RCC 7860 (cell line): ENCODE measurements at places on chromosomes 2 and 18.

- DNase-seq = no peak
Measured at GRCh38 chr18:44881461-44882162, 200.9 kb downstream of the SETBP1 start.

GRCh38 chr18:49527631-49528327 is 34.1 kb upstream of the LIPG start:
- no peak for DNase-seq

GRCh38 chr2:120620025-120620793 is 115.5 kb upstream of the GLI2 start:
- no peak for DNase-seq

DNA sequence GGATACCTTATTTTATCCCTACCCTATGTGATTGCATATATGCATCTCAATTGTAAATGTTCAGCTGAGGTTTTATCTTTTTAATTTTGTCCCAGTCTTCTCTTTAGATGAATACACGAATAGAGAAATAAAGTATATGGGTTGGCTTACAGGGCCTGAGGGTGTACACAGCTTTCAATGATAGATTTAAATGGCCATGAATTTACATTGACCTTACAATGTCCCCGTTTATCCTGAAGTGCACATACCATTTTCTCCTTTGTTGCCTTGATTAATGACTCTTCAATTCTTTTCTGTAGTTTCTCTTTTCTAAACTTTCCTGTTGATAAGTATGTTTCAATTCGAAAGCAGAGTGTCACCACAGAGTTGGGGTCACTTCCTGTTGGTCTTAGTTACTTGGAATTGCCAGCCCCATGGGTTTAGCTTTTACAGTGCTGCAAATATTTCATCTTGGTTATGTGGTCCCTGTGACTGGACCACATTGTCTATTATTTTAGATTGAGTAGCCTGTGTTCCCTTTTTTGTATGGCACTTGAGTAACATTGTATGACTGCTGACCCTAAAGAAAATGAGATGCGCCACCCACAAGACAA is 1616.3 kb upstream of the ACVR2A start:
- DNase-seq = no peak

GRCh38 chr2:11537951-11538350 is 4.1 kb downstream of the GREB1 start:
- DNase-seq = no peak

- DNase-seq = no peak
Measured at GRCh38 chr2:168775837-168776236, 26.6 kb upstream of the NOSTRIN start.

- no peak for DNase-seq
Measured at GRCh38 chr2:218273908-218274249, 3.6 kb downstream of the PNKD start.

DNA sequence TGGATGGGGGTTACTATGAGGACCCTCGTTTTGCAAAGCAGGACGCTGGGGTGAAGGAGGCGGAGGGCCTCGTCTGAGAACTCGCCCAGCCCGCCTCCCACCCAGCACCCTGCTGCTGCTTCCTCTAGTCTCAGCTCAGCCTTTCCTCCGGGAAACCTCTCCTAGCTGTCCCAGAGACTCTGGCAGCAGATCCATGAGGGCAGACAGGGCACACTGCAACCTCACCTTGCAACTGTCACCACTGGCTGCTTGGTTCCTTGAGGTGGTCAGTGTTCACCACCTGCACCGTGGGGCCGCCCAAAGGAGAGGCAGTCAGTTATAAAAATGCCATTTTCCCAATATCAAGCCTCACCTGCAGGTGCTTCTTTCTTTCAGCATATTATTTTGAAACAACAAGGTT is 45.6 kb downstream of the PARD6G start:
- DNase-seq = no peak

GRCh38 chr18:44392933-44393332 is 287.8 kb upstream of the SETBP1 start:
- no peak for DNase-seq

DNA sequence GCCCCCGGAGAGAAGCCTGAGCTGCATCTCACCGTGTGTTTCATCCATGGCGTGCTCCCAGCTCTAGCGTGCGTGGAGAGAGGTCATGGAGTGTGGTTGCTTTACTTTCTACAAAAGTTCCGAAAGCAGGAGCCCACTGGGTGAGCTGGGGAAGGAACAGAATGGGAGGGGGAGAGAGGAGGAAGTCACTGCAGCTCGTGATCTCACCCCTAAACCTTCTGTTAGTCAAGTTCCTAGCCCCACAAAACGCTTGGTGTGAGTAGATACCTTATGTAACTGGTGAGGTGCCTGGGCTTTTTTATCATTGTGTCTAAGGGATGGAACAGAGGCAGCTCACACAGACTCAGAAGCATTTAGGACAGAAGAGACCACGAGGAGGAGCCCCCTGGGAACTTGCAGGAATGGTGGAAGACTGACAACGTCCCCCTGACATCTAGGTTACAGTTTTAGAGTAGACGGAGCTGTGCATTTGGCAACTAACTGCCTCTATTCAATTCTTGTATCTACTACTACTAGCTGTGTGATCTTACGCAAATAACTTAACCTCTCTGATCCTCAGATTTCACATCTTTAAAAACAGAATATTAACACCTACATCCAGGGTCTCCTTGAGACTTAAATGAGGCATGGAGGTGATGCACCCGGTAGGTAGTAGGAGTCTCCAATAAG is 123.3 kb downstream of the ARL4C start:
- DNase-seq = no peak

- DNase-seq = no peak
Measured at GRCh38 chr2:1277634-1278033, 135.6 kb upstream of the TPO start.

- DNase-seq = no peak
Measured at GRCh38 chr2:148957023-148957422, 81.5 kb upstream of the LYPD6B start.

GRCh38 chr2:183950673-183951072 is 647.7 kb upstream of the ZNF804A start:
- DNase-seq = no peak

- no peak for DNase-seq
Measured at GRCh38 chr2:120547662-120548061, 188.0 kb upstream of the GLI2 start.

GRCh38 chr2:241547781-241548450 is 10.6 kb upstream of the BOK start:
- DNase-seq = no peak

GRCh38 chr2:196108604-196109003 is 40.0 kb upstream of the DNAH7 start:
- no peak for DNase-seq

GRCh38 chr18:41870191-41870590 is 84.8 kb upstream of the PIK3C3 start:
- DNase-seq = no peak

DNA sequence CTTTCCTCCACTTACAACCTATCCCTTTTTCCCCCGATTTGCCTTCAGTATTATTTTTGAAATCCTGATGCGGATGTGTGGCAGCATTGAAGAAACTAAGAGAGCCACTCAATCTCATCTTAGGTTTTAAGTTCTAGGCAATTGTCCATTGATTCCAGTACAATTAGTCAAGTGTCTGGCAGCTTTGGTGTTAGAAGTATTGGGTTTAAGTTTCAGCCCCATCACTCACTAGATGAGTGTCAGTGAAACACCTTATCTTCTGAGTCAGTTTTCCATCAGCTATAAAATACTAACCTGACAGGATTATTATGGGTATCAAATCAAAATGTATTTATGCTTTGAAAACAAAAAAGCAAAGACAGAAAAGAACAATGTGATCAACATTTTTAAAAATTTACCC is 16.8 kb upstream of the CUL3 start:
- DNase-seq = no peak

DNA sequence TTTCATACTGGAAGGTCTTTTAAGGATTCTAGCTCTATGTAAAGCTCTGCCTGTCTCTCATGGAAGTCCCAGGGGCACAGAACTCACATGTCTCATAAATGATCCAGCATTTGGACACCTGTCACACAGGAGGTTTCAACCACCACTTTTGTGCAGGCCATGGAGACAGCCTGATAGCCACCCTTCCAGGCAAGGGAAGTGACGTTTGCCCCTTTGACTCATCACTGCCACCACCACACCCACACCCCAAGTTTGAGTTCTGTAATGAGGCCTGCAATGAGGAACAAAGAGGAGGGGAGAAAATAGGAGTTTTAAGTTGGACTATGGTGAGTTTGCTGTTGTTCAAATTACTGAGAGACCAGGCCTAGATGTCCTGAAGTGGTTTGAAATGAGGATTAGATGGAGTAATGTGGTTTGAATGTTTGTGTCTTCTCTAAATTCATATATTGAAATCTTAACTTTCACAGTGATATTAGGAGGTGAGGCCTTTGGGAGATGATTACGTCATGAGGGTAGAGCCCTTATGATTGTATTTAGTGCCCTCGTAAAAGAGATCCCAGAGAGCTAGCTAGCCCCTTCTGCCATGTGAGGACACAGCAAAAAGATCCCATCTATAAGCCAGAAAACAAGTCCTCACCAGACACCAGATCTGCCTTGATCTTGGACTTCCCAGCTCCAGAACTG is 175.3 kb upstream of the EPHA4 start:
- DNase-seq = no peak

DNA sequence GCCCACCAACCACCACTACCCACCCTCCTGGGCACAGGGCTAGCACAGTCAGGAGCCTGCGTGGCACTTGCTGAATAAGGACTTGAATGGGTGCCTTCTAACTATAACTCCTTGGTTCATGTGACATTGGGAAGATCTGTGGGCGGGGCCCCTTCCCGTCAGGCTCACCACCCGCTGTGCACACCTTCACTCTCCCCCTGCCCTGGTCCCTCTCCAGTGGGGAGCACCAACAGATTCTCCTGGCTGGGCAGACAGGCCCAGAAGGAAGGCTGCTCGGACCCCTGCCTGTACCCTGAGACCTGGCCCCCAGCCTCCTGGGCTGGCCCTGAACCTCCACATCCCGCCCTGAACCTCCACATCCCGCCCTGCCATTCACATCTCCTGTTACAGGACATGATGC is 33.4 kb upstream of the POMC start:
- DNase-seq = no peak

DNA sequence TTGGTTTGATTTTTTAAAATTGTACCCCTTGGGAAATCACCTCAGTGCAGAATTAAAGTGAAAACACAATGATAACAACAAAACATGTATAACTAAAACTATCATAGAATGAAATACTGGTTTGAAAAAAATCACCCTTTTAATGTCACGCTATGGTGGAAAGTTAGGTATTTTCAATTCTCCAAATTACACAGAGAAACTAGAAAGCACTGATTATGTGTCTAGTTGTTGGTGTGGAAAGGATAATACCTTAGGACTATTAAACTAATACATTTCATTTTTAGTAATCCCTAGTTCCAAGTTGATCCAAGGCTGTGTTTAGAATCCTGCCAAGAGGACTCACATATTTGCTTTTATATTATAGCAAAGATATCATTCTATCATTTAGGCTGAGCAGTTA is 71.2 kb downstream of the NUP35 start:
- DNase-seq = no peak

DNA sequence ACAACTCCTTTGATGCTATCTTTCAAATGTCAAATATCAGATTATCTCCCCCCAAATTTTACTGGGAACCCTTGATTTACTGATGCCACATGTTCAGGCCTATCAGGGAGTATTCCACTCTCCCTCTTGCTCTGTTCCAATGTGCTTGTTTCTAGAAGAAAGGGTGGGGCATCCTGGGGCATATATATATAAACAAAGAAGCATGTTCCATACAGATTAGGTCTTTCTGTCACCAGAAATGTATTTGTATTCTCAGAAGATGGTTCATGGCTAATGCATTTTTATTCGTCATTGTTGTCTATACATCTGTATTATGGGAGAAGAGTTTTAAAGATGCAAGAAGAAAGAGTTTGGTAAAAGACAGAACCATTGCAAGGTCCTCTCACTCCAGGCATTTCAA is 24.9 kb downstream of the EN1 start:
- DNase-seq = no peak

DNA sequence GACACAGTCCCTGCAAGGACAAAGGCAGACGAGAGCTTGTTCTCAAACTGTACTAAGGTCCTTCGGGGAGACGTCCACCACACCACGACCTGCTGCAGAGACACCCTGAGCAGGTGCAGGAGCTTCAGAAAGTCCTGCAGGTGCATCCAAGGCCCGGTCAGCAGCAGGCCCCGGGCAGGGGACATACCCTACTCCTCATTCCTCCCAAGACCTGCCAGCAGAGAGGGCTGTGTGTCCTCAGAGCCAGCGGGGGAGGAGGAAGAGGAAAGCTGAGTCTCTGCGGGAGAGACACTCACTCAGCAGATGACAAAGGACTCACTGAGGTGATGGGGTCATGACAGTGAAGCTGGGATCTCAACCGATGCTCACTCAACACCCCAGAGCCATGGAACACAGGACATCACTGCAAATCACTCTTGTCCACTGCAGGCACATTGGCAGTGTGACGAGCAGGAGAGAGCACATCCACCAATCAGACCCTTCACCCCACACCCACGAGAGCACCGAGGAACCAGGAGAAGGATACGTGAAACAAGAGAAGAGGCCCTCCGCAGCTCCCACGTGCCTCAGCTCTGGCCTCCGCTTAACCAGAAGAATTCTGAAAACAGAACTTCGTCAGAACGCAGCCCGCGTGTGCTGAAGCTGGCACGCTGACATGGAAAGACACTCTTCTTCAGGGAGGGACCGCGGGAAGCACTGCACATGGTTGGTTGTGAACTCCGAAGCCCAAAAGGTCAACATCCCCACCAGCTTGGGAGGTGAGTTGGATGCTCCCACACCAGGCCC is 9.3 kb downstream of the HDAC4 start:
- DNase-seq = no peak

DNA sequence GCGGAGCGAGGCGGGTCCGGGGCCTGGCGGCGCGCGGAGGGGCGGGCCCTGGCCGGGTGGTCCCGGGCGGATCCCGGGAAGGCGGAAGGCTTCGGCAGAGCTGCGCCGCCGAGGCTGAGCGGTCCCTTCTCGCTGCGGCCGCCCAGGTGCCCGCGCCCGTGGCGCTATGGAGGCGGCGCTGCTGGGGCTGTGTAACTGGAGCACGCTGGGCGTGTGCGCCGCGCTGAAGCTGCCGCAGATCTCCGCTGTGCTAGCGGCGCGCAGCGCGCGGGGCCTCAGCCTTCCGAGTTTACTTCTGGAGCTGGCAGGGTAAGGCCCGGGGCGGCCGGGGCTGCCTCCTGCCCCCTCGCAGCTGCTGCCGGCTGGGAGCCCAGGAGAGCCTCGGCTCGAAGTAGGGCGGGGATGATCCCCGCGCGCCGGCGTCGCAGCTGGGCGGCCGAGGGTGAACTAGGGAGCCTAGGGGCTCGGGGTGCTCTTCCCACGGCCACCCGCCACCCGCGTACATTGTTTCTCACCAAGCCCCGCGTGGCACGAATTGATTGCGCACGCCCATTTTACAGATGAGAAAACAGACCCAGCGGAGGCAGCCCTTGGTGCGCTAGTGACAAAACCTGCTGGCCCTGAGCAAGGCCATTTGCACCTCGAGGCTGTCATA is at the start of gene SLC66A3:
Gene SLC66A3 (plus strand): TSS at position 87 of the 655 bp plus-strand sequence. CDS start 80 bp downstream, at position 167.
- peak; percentile 75 for DNase-seq
